ENCODE measurements at places on chromosomes 7 and 10.
A peak's percentile ranks its signal among the peaks of the same experiment; 100 is the strongest.

DNA sequence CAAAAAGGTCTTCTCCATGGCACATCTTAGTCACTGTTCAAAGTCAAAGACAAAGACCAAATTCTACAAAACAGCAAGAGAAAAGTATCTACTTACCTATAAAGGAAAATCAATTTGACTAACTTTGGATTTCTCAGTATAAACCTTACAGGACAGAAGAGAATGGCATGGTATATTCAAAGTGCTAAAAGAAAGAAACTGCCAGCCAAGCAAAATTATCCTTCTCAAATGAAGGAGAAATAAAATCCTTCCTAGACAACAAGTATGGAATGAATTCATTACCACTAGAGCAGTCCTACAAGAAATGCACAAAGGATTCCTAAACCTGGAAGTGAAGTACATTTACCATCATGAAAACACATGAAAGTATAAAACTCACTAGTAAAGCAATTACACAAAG, 235.5 kb downstream of the STK31 start:
- no peak for DNase-seq

DNA sequence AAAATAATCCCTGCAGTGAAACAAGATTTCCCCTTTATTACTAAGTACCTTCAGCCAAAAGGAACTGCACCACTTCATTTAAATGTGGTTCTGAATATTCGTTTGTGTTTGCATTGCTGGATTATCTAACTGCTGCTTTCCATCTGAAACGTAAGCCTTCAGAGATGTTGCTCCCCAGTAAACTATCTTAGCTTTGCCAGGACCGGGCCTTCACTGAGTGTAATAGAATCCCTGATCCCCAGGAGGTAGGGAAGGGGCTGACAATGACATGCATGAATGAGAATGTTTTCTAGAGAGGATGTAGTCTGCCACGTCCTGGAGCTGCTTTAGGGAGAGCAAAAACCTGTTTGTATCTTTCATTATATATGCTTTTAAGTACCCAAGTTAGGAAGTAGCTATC, 19.5 kb upstream of the INSYN2A start:
- DNase-seq: no peak

- DNase-seq: peak; percentile 68
Measured at GRCh38 chr7:157339777-157340677, 3.2 kb downstream of the DNAJB6 start.

DNA sequence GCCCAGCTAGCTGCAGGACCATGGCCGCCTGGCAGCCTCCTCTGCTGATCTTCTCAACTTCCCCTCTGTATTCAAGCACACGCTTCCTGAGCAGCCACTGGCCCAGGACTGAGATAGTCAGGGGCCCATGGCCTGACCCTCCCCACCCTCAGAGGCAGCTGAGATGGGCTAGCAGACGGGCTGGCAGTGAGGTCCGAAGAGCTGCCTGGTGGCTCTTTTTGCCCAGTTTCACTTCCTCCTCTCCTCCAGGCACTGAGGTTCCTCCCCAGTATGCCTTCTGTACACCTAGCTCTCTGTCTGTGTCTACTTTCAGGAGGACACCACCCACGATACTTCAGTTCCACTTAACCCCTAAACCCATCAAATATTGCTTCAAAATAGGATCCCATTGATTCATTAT, 395.6 kb downstream of the TNS3 start:
- DNase-seq: no peak

- no peak for DNase-seq
Measured at GRCh38 chr10:34768261-34768971, 46.7 kb downstream of the PARD3 start.

GRCh38 chr10:3071405-3072198, 4.3 kb downstream of the PFKP start:
- no peak for DNase-seq

- no peak for DNase-seq
Measured at GRCh38 chr7:150951181-150951520, 27.0 kb downstream of the KCNH2 start.

DNA sequence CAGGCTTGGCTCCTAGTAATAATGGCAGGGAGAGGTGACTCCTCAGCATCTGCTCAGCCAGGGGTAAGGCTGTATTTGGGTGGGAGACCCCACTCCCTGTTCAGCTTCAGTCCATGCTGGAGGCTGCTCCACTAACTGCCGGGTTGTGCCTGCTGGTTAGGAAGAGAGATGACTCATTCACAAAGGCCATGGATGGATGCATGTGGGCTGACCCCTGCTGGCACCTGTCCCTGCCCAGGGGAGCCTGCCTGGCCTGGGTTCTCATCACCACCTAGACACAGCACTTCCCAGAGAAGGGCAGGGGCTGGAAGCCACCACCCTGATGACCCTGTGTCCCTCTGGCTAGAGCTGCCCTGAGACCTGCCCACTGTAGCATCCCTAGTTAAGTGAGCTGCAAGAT, 59.0 kb downstream of the VSTM4 start:
- no peak for DNase-seq

DNA sequence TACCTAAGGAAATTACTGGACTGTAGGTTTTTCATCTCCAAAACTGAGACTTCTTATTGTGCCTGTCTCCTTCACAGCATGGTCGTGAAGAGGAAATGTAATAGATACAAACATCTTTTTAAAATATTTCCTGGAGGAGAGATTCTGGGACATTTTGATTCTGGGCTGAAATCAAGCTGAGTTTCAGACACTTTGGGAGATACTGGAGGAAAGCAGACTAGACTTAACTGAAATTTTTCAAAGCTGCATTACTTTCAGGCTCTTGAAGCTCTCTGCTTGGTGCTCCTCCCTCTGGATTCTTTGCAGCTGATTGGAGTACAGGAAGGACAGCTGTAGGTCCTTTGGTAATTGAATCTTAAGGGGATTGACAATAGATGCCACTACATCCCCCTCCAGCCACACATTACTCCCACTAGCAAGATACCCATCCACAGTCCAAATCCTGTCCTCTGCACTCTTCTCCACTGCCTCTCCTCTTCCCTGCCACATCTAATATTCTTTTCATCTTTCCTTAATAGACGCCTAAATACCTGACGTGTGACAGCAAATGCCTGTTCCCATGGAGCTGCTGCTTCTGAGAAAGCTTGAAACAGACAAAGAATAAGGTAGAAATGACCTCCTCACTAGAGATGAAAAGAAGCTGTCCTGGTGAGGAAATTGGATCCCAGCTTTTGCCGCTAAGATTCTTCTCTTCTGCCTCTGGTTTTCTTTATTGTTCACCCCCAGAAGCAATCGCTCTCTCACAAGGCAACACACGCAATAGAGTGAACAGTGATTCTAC, 111.5 kb upstream of the PHYHIPL start:
- DNase-seq: no peak

GRCh38 chr7:35420656-35421055, 166.8 kb upstream of the TBX20 start:
- DNase-seq: no peak

GRCh38 chr10:106515206-106515790, 649.2 kb downstream of the SORCS1 start:
- DNase-seq: no peak

DNA sequence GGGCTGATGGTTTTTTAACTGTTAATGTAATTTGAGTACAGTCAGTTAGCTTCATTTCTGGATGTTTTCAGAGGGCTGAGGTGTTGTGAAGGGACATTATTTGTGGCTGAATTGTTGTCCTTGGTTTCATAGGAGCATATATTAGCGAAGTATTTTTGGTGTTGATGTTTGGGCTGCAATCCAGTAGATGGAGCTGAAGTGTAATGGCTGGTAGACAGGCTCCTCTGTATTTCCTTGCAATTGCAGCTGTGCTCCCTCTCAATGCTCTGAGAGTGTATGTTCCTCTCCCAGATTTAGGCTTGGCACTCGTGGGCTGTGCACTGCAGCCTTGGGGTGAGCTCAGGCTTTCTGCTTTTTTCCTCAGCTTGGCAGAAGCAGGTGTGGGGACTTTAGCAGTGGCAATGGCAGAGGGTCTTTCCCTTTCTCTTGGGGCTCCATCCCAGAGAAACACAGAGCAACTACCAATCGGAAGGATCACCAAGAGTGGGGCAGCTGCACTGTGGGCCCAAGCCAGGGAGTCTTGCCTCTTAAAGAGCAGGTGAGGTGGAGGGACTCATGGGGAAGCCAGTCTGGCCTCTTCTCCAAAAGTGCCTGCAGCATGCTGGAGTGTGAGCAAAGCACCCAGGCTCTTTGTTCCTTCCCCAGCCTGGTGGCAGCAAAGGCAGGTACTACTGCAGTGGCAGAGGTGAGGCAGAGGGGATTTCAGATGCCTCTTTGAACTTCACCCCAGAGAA, 544.4 kb downstream of the SH2D4B start:
- no peak for DNase-seq

- no peak for DNase-seq
Measured at GRCh38 chr10:1573981-1574380, 163.3 kb downstream of the ADARB2 start.

- no peak for DNase-seq
Measured at GRCh38 chr7:77531038-77531437, 6.1 kb upstream of the PTPN12 start.

DNA sequence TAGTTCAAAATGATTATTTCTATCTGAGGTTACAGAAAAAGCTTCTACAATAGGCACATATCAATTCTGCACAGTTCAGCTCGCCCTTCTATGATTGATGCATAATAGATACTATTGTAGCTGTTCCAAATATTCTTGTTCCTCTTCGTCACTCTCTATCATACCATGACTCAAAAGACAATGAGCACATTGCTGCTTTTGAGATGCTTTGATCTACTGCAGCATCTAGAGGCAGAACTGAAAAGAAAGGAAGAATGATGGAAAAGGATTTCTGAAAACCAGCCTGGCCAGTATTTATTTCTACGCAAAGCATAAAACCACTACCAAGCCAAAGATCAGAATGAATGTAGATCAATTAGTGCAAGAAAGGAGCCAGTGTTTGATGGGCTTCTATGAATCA, 59.3 kb upstream of the PLXDC2 start:
- DNase-seq: no peak

DNA sequence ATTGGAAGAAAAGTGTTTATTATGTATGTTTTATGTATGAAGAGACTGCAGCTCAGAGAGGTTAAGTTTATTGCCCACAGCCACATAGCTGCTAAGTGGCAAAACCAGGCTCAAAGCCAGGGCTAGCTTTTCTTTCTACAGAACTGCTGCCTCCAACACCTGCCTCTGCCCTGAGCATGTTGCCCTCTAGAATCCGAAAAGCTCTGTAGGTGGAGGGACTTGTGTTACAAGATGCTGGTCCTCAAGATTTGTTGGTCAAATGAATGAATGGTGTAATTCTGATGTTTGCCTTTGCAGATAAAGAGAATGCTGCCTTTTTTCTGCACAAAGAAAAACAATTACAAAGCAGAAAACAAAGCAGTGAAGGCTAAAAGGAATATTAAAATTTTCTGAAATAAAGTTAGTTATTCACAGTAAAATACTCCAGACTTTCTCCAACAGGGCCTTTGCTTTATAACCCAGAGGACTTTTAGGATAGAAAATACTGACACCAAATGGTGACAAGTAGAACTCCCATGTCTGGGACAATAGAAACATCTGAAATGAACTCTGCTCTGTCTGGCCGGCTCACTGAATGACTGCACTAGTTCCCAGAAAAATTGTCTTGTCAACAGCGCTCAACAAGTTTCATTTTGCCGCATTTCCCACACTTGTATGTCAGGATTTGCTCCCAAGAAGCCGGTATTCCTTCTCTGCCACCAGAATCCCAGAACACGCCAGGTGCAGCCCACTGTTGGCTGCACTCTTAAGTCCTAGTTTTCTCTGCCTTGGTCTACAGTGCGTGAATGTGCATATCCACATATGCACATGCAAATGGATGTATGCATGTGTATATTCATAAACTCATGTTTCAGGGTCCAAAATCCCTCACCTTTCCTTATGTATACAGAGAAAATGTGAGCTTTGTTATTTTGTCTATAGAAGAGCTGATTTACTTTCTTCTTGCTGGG, 11.0 kb upstream of the DNTT start:
- no peak for DNase-seq

GRCh38 chr10:15856328-15857015, 3.8 kb downstream of the MINDY3 start:
- DNase-seq: no peak

DNA sequence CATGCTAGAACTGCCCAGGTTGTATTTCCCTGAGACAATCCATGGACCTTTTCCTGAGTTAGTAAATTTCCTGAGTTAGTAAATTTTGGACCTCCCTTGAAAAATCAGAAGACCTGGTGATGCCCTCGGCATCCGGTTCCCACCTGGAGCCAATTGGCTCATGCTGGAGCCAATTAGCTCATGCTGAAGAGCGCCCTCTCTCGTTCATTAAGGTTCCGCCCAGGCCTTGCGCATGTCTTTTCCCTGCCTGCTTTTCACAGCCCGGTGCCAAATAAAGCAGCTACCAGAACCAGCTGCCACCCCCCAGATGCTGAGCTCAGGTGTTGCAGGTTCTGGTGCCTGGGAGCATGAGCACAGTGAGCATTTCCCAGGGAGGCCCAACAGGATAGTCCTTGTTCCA, 96.2 kb downstream of the APBB1IP start:
- DNase-seq: no peak

DNA sequence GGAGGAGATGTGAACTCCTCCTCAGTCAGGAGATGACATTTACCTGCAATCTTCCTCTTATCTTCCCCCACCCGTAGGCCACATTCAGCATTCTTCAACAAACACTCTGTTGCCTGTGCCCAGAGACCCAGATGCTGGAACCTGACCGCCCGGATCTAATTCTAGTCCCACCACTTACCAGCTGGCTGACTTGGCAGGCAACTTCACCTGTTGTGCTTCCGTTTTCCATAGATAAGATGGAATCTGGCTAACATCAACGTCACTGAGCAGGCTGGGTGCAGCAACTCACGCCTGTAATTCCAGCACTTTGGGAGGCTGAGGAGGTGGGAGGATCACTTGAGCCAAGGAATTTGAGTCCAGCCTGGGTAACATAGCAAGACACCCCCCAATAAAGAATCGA, 21.3 kb upstream of the FXYD4 start:
- DNase-seq: no peak
